ENCODE measurements at places on chromosomes 3 and 15.

GRCh38 chr3:28291577-28291976 is 50.2 kb downstream of the CMC1 start:
- no peak for DNase-seq

- DNase-seq: no peak
These were observed 14.0 kb downstream of the AAGAB start for GRCh38 chr15:67240235-67241131.

- no peak for DNase-seq
These were observed 40.7 kb downstream of the LDHAL6B start for GRCh38 chr15:59247364-59247763.

GRCh38 chr15:51051776-51052175 is 42.9 kb downstream of the TNFAIP8L3 start:
- no peak for DNase-seq

GRCh38 chr15:55937040-55937439 is 56.4 kb downstream of the NEDD4 start:
- no peak for DNase-seq

GRCh38 chr3:59313365-59313764 is 263.5 kb upstream of the CFAP20DC start:
- DNase-seq: peak; percentile 6

- DNase-seq: no peak
These were observed 16.1 kb upstream of the EBLN2 start for GRCh38 chr3:73045391-73045790.

DNA sequence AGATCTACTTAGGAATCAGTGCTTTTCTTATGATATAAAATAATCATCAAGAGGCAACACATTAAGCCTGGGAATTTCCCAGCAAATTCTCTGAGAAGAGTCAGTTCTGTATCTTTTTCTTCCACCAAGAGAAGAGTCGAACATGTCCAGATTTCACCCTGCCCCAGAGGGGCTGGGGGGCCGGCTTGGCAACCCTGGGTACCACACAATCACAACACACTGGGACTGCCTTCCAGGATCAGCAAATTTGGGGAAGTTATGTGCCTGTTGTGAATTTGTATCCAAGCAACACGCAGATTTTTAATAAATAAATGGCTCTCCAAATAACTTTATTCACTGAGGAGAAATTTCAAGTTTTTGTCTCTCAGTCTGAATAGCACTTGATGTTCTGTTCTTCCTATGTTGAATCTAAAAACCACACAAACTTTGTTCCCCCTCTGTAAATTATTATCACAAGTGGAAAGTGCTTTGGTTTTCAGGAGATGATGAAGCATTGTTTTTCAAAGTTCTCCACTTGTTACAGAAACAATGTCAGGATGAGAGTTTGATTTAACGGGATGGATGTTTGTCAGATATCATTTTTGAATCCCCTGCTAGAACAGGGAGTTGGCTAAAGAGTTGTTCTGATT is 357.2 kb downstream of the ZNF385D start:
- no peak for DNase-seq

Measured in GM12892 (cell line).